D341Med (cell line): ENCODE measurements at places on chromosomes 12 and 14.
A peak's percentile ranks its signal among the peaks of the same experiment; 100 is the strongest.

GRCh38 chr12:105968025-105968424 is 170.7 kb downstream of the NUAK1 start:
- no peak for DNase-seq

GRCh38 chr14:53790731-53791500 is 165.7 kb downstream of the BMP4 start:
- DNase-seq: no peak

GRCh38 chr12:99418379-99418778 is 229.2 kb upstream of the GARIN6 start:
- no peak for DNase-seq

- peak; percentile 95 for DNase-seq
Measured at GRCh38 chr14:52950898-52951680, at the start of gene FERMT2. Gene FERMT2, minus strand, starts transcription at chr14:52951050. Its CDS starts 482 bp downstream, at chr14:52950568.

- no peak for DNase-seq
Measured at GRCh38 chr12:94010307-94010706, 138.1 kb upstream of the PLXNC1 start.

GRCh38 chr12:121289962-121290361 is 6.5 kb downstream of the CAMKK2 start:
- DNase-seq: no peak

DNA sequence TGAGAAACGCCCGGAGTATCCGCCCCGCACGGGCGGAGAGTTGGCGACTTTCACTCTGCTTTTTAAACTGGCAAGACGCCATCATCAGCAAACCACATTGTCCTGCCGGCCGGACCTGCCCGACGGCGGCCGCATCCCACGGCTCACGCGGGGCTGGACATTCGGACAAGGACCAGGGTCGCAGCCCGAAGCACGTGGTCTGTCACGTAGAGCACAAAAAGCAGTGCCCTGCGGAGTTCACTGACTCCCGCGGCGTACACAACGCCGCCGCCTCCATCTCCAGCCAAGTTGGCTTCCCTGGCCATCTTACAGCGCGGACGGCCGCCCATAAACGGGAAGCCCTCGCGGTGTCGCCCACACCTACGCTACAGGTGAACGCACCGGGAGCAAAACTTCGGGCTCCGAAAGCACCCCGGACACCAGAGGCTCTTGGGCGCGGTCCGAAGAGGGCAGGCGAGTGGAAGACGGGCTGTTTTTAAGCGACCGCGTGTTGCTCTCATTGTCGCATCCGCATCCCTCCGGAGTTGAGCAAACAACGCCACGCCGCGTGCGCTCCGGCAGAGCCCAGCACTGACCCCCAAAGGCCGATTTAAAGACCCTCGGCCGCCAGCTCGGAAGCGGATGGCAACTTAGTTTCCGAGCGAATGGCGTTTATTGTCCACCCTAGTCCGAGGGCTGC is 966 bp downstream of the SINHCAF start:
- DNase-seq: peak; percentile 58

DNA sequence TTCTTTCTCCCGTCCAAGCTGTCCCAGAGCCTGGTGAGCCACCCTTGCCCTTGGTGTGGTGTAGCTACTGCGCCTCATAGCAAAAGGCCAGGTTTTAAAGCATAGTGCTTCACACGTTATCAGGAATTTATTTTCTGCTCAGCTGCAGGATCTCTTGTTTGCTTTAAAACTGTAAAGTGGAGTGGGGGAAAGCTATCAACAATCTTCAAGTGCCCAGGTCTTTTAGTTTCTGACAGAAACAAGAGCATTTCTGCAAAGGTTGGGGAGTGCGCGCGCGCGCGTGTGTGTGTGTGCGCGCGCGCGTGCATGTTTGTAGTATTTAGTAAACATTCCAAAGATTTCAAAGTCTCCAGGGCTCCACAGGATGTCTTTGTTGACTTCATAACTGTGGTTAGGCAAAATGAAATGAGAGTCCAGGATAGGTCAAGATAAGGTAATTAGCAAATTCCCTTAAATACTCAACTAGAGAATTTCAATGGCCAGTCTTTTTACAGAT is 45.5 kb downstream of the EML1 start:
- DNase-seq: no peak

- DNase-seq: no peak
Measured at GRCh38 chr12:68812553-68813241, 4.7 kb downstream of the MDM2 start.

DNA sequence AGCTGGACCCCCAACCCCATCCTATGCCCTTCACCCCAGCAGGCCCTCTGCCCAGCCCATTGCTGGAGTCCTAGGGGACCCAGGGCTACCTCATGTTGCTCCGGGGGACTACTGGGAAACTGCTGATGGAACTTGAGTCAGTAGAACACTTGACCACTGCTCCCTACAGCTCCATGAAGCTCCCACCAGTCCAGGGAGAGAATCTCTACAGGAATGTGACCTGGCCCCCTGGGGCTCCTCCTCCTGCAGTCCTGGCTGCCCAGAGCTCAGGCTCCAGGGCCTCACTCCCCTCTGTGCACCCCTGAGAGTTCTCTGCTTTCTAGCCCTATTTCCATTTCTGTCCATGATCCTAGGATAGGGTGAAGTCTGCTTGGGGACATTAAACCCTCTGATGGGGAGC is 10.8 kb upstream of the AQP2 start:
- DNase-seq: no peak

GRCh38 chr12:104480012-104480411 is 23.3 kb downstream of the CHST11 start:
- DNase-seq: no peak

DNA sequence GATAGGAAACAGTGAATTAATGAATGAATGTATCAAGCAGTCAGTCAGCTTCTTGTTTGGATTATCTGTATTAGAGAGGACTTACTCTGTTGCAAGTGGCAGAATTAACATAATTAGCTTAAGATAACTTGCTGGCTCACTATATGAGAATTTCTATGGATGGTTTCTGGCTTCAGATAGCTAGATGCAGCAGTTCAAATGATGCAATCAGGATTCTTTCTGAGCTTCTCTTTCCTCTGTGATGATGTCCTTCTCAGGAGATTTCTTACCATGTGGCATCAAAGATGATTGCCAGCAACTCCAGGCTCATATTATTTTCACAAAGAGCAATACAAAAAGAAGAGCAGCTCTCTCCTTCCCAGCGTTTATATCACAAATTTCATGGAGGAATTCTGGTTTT is 30.7 kb downstream of the FRMD6 start:
- DNase-seq: no peak

DNA sequence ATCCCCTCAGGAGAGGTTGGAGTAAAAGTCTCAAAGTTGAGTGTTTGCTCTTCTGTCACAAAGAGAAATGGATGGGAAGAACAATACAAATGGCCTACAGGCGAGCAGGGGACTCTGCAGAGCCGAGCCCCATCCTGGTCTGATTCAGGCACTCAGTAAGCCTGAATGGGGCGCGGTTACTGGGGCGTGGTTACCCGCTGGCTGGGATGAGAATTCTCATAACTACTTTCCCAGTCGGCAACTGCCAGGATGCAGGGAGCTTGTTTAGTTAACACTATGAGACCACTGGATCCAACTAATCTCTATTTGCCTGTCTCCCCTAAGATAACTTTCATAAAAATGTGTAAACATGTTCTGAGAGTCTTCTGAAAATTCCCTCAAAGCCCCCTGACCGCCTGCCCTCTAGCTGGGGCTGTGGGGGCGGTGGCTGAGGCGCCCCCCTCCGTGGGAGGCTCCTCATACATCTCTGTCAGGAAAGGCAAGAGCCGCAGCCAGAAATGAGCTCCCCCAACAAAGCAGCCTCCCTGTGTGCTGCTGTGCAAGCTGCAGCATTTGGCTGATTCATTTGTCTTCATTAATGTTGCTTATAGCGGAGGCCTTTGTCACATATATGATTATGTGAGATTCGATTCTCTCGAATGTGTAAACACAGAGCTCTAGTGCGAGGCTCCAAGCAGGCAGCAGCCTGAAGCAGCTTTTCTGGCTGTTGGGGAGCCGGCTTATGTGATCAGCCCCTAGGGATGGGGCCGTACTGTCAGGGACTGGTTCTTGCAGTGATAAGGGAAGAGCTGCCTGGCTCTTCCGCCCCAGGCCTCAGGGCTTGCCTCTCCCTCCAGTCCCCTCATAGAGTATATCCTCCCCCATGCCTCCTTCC is 126.1 kb upstream of the ARHGAP5 start:
- peak; percentile 70 for DNase-seq

DNA sequence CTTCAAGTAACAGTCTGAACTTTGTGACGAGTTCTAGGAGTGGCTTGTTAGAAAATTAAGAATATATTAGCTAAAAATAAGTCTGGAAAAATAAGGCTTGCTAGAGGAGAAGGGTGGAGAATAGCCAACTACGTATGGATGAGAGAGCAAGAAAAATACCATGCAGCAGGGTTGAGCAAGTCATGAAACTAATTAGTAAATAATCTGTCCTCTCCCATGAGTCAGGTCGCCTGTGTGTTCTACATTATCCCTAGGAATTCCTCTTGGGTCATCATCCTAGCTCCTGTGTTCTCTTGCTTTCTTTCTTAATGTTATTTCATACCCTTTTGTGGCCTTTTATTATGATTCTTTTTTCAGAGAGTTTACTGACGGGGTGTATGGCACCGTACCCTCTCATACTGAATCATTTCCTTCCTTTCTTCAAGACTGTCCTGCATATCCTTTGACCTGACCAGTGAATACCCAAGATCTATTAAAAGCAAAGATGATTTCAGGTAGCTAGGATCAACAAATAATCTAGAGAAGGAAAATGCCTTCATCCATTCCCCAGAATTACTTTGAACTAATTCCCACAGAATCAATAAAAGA is 177.2 kb upstream of the NPAS3 start:
- DNase-seq: no peak

DNA sequence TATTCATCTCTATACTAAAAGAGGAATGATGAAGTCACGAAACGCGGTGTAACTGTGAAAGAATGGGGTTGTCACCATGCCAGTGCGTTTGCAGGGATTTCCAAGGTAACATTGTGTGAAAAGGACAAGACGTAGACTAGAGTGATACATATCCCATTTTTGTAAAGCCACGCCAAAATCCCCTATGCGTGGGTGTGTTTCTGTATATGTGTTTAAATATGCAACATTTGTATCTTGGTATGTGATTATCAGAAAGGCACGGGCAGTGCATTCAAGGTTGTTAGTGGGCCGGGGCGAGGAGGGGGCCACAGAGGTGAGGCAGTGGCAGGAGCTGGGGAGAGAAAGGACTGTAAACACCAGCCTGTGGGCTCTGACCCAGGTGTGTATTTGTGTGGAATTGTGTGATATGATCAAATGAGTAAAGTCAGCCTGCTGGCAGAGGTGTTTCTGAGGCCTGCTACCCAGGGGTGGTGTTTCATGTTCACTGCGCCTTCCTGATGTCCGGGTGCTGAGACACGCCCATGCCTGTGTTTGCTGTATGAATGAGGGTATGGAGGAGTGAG is 137.8 kb downstream of the ADGRD1 start:
- DNase-seq: no peak

GRCh38 chr12:26135571-26135970 is 10.7 kb upstream of the BHLHE41 start:
- DNase-seq: no peak

DNA sequence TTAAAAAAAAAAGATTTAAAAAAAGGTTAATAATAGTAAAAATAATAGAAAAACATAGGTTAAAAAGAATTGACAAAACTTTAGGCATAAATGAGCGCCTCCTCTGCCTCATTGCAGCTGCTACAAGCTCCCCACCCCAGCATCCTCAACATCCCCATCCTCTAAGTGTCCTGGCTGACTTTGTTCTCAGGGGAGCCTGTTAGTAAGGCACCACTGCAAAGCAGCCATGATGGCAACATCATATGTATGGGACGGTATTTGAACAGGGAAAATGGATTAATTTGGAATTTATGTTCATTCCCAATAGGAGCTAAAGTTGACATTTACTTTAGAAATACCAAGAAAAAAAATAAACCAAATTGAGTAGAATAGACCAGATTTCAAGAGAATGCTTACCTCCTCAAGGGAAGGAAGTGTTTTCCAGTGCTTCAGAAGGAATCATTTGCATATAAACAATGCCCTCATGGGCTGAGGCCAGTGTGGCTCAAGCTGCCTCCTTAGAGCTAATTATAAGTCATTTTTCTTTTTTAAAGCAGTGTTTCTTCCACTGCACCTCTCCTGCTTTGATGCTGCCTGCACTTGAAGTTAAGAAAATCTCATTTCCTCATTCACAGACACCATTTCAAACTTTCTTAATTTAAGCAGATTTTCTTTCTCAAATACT is 59.6 kb downstream of the DACT1 start:
- no peak for DNase-seq

- DNase-seq: no peak
Measured at GRCh38 chr12:114562654-114563053, 121.3 kb downstream of the TBX3 start.

DNA sequence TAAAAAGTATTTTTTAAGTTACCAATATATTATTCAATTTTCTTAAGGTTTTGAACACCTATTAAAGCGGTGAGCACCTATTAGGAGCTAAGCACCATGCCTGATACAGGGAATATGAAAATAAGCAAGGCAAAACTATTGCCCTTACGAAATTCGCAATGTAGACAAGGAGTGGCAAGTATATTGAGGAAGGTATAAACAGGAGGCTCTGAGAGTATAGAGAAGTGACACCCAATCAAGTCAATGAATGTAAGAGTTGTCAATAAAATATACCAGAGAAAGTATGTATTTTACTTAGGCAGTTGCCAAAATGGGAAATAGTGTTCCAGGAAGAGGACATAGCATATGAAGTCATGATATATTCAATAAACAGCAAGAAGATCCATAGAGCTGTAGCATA is 57.2 kb downstream of the LRP6 start:
- DNase-seq: no peak

DNA sequence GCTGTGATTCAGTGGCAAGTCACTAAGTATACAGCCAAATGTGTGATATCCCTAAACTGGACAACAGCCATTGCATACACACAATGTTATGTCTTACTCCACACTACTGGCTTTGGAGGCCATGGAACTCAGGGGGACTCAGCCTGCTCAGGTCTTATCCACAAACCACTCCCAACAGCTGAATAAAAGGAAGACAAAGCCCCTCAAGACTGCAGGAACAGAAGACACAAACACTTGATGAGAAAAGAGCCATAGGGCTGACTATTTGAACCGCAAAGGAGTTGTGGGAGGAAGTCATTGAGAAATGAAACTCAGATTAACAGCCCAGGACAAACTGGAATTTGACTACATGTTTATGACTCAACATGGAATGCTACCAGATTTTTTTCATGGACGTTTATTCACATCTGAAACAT is 40.9 kb downstream of the PTGER2 start:
- no peak for DNase-seq

- DNase-seq: no peak
Measured at GRCh38 chr14:91509878-91510170, 286 bp downstream of the PPP4R3A start.

- DNase-seq: no peak
Measured at GRCh38 chr12:100450735-100451134, 22.9 kb upstream of the NR1H4 start.

GRCh38 chr12:66176105-66176900 is 6.5 kb upstream of the TMBIM4 start:
- DNase-seq: no peak
